DMS79 (cell line): ENCODE measurements at places on chromosomes 12 and 14.
A peak's percentile ranks its signal among the peaks of the same experiment; 100 is the strongest.

DNA sequence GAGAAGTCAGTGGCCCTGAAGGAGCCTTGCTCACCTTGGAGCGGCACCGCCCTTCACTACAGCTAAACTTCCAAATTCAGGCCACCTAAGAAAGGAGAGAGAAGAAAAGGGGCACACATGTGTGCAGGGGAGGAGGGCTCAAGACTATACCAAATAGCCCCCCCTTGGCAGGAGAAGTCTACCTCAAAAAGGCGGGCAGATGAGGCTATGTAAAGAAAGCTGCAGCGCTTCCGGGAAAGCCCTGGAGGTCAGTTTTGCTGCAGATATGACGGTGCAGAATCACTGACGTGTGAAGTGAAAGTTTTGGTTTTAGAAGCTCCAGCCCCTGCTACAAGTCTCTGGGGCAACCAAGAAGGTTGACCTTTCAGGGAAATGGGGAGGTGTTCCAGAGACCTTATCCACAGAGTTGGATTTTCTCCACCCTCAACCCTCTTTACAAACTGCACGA is 48.2 kb upstream of the PNMA1 start:
- DNase-seq, result no peak

DNA sequence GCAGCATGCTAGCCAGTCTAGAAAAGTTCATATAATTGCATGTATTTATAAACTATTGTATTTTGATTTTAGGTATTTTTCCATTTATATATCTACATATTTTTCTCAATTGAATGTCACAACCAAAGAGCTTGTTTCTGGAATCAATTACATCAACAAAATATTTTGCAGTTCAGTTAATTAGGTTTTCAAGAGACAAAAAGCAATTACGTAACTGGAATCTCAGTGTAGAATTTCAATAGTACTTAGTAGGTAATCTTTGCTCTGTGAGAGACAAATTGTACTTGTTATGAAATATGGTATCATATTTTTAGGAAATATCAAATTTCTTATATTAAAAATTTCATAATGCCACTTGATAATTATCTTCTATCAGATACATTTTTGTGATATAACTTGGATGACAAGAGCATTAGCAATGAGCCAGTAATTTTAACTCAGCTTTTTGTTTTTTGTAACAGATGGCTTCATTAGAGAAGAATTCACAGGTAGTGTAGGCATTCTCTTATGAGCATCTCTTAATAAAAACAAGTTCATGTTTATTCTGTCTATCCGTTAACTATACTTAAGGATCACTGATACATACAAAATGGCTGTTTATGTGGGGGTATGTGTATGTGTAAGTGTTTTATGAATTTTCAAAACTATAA is 774.7 kb downstream of the C12orf50 start:
- no peak for DNase-seq

DNA sequence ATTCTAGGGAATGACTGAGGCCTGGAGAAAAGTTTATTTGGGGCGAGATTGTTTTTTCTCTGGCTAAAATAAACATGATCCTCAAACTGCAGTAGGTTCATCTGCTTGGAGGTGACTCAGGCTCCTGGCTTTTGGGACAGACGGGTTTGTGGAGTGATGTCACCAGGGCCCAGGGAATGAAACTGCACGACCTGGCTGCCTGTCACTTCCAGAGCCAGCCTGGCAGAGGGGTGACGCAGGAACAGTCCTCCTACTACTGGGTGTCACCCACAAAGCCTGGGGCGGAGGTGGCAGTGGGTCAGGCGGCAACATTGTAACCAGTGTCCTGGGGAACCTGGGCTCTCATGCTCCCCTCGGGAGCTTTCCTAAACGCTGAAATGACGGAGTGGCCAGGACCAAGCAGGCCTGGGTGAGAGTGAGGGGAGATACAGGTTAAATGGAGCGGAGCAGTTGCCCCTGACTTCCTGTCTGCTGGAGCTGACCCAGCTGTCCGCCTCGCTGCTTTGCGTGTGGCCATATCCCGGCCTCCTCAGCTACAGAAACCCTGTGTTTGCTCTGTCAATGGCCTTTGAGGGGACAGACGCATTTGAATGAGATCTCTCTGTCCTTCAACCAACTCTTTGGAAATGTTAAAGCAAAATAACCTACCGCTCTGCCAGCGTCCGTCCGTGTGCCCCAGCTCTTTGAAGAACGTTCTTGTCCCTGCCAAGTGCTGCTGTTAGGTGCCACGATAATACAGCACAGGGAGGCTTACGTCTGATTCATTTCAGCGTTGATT is 6.5 kb downstream of the HIP1R start:
- peak; percentile 20 for DNase-seq

DNA sequence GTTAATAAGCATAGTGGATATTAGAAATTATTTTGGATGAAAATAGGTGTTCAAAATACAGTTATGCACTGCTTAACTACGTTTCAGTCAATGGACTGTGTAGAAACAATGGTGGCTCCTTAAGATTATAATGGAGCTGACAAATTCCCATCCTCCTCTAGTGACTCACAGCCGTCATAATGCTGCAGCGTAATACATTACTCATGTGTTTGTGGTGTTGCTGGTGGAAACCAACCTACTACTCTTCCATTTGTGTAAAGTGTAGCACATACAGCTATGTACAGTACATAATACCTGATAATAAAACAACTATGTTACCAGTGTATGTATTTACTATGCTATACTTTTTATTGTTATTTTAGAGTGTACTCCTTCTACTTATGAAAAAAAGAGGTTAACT is 111.2 kb upstream of the TMCC3 start:
- DNase-seq, result no peak

GRCh38 chr14:38311655-38312054 is 55.8 kb upstream of the CLEC14A start:
- no peak for DNase-seq

- no peak for DNase-seq
These were observed 8.7 kb downstream of the KLRC4 start for GRCh38 chr12:10400829-10401228.

- DNase-seq, result no peak
These were observed 51.8 kb downstream of the PPP1R36 start for GRCh38 chr14:64601571-64601970.

DNA sequence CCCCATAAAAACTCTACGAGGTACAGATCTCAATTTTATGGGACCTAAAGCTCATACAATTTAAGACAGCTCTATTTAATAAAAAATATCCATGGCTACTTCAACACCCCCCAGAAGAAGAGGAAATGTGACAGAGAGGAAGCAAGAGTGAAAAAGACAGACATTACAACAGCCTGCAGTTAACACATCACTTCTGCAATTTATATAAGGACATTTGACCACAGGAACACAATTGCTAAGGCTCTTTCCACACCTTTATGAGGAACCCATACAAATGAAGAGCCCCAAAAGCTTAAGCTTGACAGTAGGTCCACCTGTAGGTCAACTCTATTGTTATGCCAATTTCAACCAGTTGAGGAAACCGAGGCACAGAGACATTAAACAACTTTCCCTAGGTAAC is 5.6 kb downstream of the OR10P1 start:
- DNase-seq, result no peak

- DNase-seq, result no peak
These were observed 85.2 kb downstream of the CCDC88C start for GRCh38 chr14:91332171-91332985.

GRCh38 chr12:114741940-114742339 is 58.0 kb upstream of the TBX3 start:
- no peak for DNase-seq

DNA sequence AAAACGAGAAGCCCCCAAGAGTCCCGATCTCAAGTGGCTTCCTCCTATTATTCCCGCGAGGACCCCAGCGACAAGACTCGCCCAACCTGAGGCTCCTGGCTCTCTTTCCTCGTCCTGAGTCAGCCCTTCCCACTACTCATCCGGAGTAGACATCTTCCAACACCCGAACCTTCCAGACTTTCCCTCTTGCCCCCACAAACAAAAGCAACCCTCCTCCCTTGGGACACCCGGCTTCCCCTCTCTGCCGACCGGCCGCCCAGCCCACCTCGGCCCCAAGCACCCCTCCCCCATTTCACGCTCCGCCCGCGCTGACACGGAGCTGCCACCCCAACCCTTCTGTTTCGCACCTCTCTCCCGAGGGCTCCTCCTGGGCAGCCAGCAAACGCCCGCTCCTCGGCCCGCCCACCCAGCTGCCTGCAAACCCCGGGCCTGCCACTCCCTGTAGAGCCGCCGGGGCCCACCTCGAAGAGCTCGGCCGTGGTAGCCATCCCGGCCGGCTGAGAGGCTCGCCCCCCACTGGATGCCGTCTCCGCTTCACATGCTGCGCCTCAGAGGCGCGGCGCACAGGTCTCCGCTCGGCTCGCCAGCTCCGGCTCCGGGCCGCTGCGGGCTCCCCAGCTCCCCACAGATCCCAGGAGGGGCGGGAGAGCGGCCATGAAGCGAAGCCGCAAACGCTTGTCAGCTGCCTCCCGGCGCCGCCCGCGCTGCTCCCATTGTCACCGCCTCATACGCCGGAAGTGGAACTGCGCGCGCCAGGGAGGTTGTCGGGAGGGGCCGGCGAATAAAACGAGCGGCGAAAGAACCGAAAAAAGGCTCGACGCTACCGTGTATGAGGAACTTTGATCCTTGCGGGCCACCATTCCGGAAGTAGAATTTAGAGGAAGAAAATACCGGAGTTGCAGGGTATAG is at the start of the genes AP5M1 and EXOC5:
Gene AP5M1, plus strand, starts transcription at position 811 of the 909 bp plus-strand sequence. CDS start 344 bp downstream, outside the sequence.
Gene EXOC5, minus strand, starts transcription at position 745 of the 909 bp plus-strand sequence. Its CDS starts 257 bp downstream, at position 488.
- peak; percentile 94 for DNase-seq

- no peak for DNase-seq
These were observed 25.5 kb upstream of the NPFF start for GRCh38 chr12:53532524-53533445.

DNA sequence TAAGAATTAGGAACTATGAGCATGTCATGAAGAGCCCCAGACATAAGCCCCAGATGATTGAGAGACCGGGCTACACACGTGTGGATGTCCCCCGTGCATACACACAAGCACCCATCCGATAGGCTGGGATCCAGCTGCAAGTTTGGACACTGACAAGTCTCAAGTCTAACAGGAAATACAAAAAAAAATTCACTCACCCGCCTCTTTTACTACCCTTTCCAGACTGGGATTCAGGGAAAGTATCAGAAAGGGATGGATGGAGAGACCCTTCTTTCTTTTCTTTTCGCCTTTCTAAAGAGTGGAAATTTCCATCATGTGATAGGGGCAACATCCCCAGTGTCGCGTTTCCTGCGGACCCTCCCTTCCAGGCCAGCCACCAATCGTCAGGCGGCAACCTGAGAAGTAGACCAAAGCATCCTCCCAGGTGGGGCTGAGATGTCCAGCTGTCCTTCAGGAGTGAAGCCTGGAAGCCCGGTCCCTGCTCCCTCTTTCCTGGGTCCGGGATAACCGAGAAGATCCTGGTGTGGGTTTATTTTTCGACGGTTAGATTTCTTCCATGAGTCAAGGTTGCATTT is 6.4 kb upstream of the SLC38A4 start:
- DNase-seq, result no peak

DNA sequence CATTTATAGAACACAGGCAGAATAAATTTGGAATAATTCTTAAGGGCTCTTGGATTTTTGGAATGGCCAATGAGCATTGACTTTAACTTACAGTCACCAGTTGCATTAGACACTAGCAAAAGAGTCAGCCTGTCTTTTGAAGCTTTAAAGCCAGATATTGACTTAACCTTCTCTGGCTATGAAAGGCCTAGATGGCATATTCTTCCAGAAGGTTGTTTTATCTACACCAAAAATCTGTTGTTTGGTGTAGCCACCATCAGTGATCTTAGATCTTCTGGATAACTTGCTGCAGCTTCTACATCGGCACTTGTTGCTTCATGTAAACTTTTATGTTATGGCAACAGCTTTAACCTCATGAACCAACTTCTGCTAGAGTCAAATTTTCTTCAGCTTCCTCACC is 10.4 kb downstream of the PCNX1 start:
- no peak for DNase-seq

DNA sequence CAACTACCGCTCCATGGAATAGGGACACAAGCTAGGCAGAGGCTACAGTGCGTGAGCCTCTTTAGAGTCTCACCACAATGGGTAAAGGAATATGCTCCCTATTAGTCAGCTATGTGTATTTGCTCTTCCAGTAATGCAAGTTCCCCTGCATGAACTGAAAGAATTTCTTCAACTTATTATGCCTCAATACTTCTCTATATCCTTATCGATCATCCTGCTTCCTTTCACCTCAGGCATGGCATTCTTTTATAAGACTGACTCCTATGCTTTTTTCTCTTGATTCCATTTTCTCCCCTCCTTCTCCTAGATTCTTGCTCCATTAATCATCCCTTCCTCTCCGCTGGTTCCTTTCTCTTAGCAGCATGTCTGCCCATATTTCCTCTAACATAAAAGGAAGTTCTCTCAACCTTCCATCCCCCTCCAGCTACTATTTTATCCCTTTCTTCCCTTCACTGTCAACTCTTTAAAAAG is 94.5 kb upstream of the CPM start:
- no peak for DNase-seq

DNA sequence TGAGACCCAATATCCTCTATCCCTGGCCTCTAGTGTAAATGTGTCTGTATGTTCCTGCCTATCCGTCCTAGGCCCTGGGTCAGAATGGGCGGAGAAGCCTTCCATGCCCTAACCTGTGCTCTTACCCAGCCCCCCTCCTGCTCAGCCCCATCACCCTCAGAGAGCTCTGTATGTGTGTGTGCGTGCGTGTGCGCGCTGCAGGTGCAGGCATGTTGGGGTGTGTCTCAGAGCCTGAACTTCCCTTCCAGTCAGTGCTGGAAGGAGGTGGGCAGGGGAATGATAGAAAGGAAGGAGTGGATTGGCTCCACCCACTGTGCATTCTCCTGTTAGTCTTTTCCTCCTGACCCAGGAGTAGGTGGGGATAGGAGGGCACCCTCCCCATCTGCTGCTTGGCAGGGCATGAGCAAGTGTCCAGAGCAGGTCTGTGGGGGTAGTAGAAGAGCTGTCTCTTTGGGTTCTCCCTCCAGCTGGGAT is 7.2 kb downstream of the NAB2 start:
- DNase-seq, result peak; percentile 25

DNA sequence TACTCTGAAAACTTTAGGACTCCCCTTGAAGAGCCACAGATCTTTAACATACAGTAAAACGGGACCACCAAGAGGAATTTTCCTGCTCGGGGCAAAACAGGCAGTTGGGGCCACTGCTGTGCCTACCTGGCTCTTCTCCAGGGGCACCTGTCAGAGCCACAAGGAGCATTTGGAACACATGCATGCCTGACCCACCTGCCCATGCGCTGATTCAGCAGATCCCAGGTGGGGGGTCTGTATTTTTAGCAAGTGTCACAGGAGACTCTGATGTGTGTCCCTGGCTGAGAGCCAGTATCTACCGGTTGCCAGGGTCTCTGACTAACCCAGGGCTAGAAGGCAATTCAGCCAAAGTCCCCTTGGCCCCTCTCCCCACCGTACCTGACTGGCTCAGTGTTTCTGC is 6.5 kb downstream of the CTDSP2 start:
- DNase-seq, result no peak

DNA sequence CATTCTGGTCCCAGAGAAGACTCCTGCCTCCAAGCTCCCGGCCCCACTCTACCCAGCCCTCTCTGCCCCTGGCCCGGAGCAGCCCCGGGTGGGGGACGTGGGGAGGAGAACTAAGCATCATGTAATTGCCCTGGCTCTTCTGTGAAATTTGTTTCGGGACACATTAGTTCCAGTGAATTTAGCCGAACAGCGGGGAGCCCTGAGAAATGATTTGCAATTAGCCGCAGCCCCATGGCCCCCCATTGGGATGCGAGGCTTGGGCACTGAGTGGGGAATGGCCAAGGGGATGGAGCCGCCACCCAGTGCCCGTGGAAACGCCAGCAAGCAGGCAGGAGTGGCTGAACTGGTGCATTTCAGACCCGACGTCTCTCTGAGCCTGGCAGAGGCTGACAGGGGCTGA is 173.9 kb upstream of the LHX5 start:
- no peak for DNase-seq
